ENCODE measurements at places on chromosomes 13 and 19. TPM values are rescaled to one million over a fixed set of nuclear protein-coding genes. Genes with fewer than 3 reads are reported as not detected.
A peak's percentile ranks its signal among the peaks of the same experiment; 100 is the strongest.

GRCh38 chr13:69287050-69287698 is 820.5 kb upstream of the ATXN8OS start:
- H3K36me3 ChIP-seq = no peaks in the 10 kb centered on the region
- DNase-seq = no peak
- H3K27ac ChIP-seq = no peak overlapping the region
- H3K4me1 ChIP-seq = no peaks in the 10 kb centered on the region

DNA sequence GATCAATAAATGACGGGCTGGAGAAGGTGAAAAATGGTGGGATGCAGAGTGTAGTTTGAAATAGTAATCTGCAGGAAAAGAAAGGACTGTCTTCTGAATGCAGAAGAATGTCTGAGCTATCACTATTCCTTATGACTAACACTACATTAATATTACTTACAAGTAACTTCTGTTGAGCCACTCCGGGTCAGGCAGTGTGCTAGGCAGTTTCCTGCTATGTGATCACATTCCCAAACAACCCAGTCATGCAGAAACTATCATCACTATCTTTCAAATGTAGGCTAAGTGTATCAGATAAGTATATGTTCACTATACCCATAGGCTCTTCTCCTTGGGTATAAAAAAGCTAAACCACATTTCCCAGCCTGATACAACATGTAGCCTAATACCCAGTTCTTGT is 6.6 kb downstream of the ZNF599 start:
- H3K27me3 ChIP-seq = no peaks in the 10 kb centered on the region
- H3K4me1 ChIP-seq = peaks cover under 1% of the 10 kb centered on the region
- no peak overlapping the region for H3K27ac ChIP-seq
- no peak for DNase-seq
- peaks cover 46% of the 10 kb centered on the region for H3K36me3 ChIP-seq

GRCh38 chr13:78977311-78977710 is 318.4 kb upstream of the OBI1 start:
- no peak overlapping the region for H3K27ac ChIP-seq
- no peak for DNase-seq
- H3K4me1 ChIP-seq = no peaks in the 10 kb centered on the region
- H3K4me3 ChIP-seq = no peak overlapping the region

GRCh38 chr19:18776288-18776594 is 14.9 kb downstream of the COMP start:
- no peak overlapping the region for H3K27ac ChIP-seq
- H3K4me3 ChIP-seq = no peak overlapping the region
- no peaks in the 10 kb centered on the region for H3K36me3 ChIP-seq
- H3K4me1 ChIP-seq = peaks cover 4% of the 10 kb centered on the region
- no peak for DNase-seq

DNA sequence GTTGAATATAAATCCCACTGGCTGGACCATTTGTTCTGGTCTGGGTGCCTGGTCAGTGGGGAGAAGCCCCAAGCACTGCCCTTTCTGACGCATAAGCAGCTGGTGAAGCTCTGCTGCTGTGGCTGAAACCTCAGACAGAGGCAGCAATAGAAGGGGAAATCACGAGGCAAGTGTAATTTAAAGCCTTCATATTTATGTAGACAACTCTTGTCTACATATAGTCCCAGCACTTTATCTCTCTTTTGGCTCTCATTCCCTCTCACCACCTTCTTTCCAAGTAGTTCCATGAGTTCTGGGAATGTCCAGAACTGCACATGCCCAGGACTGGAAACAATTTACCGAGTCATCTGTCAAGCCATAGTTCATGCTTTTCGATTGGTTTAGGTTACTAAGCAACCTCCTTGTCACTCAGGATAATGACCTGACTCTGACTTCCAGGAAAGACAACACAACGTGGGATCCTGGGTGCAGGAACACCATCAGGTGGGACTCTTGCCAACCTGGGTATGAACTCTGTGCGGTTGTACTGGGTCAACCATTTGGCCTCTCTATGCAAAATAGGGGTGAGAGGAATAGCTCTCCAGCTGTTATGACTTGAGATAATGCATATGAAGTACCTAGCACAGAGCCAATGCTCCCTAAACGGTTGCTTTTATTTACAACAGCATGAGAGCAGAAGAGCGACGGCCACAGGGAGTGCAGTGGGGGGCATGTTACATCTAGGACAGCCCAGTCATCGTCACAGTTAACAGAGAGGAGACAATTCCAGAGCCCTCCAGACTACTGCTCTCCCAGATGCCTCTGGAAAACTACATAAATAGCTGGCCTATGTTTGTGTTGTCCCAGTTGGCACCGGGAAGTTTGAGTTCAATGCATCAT is 321.9 kb downstream of the FOXO1 start:
- DNase-seq = no peak
- H3K27ac ChIP-seq = peak overlapping the region; percentile 58
- peaks cover 10% of the 10 kb centered on the region for H3K4me1 ChIP-seq
- H3K27me3 ChIP-seq = no peaks in the 10 kb centered on the region
- no peak overlapping the region for H3K4me3 ChIP-seq

DNA sequence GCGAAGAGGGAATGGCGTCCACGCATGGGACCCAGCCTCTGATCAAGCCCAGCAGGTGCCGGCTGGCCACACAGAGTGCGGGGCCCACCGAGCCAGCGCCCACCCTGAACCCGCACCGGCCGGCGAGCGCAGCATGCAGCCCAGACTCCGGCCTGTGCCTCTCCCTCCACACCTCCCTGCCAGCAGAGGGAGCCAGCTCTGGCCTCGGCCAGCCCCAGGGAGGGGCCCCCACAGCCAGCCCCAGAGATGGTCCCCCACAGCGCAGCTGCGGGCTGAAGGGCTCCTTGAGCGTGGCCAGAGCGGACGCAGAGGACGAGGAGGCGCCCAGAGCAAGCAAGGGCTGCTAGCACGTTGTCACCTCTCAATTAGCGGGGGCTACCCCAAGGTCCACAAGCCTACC is 904.5 kb downstream of the SLITRK6 start:
- no peak for DNase-seq
- no peak overlapping the region for H3K27ac ChIP-seq
- H3K27me3 ChIP-seq = no peaks in the 10 kb centered on the region

DNA sequence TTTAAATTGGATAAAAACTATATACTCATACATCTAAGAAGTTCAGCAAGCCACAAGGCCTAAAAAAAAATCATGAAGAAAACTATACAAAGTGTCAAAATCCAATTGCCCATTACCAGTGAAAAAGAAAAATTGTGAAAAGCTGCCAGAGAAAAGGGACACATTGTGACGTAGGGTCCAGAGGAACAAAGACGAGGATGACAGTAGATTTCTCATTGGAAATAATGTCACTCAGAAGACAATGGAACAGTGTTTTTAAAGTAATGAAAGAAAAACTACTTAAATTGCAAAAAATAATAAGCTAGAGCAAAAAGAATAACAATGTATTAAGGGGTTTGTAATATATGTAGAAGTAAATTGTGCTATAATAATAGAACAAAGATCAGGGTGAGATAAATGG is 195.2 kb downstream of the EFNB2 start:
- H3K27me3 ChIP-seq = no peaks in the 10 kb centered on the region
- H3K36me3 ChIP-seq = no peaks in the 10 kb centered on the region
- DNase-seq = no peak

DNA sequence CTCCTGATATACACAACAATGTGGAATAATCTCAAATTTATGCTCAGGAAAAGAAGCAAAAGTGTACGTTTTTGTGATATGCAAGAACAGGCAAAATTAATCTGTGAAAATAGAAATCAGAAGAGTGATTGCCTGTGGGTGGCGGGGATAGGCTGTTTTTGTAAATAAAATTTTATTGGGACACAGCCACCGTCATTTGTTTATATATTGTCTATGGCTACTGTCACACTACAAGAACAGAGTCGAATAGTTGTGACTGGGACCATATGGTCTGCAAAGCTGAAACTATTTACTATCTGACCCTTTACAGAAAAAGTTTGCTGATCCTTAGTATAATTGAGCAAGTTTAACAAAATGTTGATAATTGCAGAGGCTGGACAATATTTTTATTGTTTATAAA is 269.5 kb upstream of the HTR2A start:
- no peaks in the 10 kb centered on the region for H3K27me3 ChIP-seq
- H3K36me3 ChIP-seq = no peaks in the 10 kb centered on the region
- no peaks in the 10 kb centered on the region for H3K4me1 ChIP-seq
- DNase-seq = peak; percentile 26
- H3K4me3 ChIP-seq = no peak overlapping the region

KIR2DL1 gene
- polyA plus RNA-seq = not detected

ZNF284 gene
- polyA plus RNA-seq = 0.15 TPM

NMRK2 gene
- polyA plus RNA-seq = 2.3 TPM

PRR36 gene
- polyA plus RNA-seq = 0.45 TPM

ACP5 gene
- 67.4 TPM for polyA plus RNA-seq

LHB gene
- polyA plus RNA-seq = 45.8 TPM

LGALS4 gene
- 23.5 TPM for polyA plus RNA-seq

Measured in stomach (tissue), 19 donors.